ENCODE measurements at places on chromosomes 1 and 21. TPM values are rescaled to one million over a fixed set of nuclear protein-coding genes. Genes with fewer than 3 reads are reported as not detected.

The TGFB2 gene
- 59.8 TPM for polyA plus RNA-seq

The BSND gene
- polyA plus RNA-seq, result 0.03 TPM

The PLA2G2D gene
- polyA plus RNA-seq, result 0.05 TPM

The RGS13 gene
- polyA plus RNA-seq, result 0.68 TPM

The TEDDM1 gene
- polyA plus RNA-seq, result not detected

The RXRG gene
- 44.8 TPM for polyA plus RNA-seq

The ISG20L2 gene
- polyA plus RNA-seq, result 23.7 TPM

The IVL gene
- 6.0 TPM for polyA plus RNA-seq

The SYDE2 gene
- 2.8 TPM for polyA plus RNA-seq

The CRP gene
- polyA plus RNA-seq, result not detected

The SWT1 gene
- polyA plus RNA-seq, result 7.2 TPM

The IFI16 gene
- polyA plus RNA-seq, result 41.0 TPM

GRCh38 chr21:38956521-38956855 lies 150.8 kb downstream of the ETS2 start:
- no peak for DNase-seq

GRCh38 chr1:116693759-116694480 lies 26.4 kb upstream of the IGSF3 start:
- no peak for DNase-seq

- no peak for DNase-seq
Observed at GRCh38 chr1:245475961-245476516, 321.3 kb downstream of the KIF26B start.

- DNase-seq, result no peak
Observed at GRCh38 chr1:115237023-115237422, 101.0 kb downstream of the NGF start.

DNA sequence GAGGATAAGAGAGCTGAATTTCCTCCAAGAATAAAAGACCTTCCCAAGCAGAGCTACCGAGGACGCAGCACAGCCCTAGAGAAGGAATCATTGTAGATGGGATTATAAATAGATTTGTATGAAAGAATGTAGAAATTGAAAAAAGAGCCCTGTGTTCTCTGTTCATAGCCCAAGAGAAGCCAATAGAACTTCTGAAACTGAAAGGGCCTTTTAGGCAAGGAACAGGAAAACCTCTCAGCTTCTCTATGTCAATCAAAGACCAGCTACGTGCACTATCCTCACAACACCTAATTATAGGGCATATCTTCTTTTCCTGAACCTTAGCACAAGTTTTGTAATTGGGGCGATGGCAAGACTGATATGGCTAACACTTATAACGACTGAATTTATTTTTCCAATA lies 192.4 kb upstream of the RNPC3 start:
- DNase-seq, result no peak

GRCh38 chr1:217919683-217920388 lies 288.7 kb downstream of the SPATA17 start:
- peak; percentile 68 for DNase-seq

DNA sequence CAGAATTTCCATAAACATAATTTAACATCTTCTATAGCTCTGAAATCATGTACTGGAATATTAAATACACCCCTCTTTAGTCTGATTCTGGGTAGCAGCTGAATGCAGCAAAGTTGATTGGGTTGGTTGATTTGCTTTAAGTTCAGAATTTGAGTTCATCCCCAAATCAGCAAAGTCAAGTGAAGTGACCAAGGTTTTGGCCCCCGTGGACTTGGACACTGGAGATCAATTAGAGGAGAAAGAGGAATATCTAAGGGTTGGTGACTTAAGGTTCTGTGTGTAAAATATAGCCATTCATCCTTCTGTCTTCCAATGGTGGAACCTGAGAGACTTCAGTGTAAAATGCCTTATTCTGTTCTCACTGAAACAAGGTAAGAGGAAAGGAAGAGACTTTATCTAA lies at the start of gene OR2L13:
TSS of gene OR2L13 (plus strand) at position 301 of the 400 bp plus-strand sequence. CDS start 4,192 bp downstream, outside the sequence.
- no peak for DNase-seq

DNA sequence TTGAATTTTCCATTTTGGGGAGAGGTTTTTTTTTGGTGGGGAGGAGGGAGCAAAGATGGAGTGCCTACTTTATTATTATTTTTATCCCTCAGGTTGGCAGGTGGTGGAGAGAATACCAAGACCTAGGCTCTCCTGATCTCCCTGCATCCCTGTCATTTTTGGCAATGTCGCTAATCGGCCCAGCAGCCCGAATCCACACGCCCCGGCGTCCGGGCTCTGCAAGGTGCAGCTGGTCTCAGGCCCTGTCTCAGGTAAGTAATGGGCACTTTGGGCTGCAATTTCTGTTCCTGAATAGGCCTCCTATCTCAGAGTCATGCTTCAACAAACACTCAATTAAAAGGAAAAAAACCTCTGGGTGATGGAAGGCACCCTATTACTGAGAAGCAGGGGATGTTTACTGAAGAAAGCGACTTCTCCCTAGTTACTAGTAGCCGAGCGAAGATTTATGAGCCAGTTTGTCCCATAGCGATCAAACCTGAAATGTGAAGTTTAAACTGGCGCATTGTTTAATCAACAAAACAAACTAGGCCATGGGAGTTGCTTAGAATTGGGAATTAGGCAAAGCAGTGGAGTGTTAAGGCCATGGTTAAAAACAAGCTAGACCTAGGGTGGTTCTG lies 137.8 kb downstream of the RWDD3 start:
- no peak for DNase-seq

GRCh38 chr1:184621260-184621659 lies 133.4 kb downstream of the EDEM3 start:
- peak; percentile 96 for DNase-seq

- DNase-seq, result no peak
Observed at GRCh38 chr21:15084668-15085067, 19.9 kb upstream of the NRIP1 start.

DNA sequence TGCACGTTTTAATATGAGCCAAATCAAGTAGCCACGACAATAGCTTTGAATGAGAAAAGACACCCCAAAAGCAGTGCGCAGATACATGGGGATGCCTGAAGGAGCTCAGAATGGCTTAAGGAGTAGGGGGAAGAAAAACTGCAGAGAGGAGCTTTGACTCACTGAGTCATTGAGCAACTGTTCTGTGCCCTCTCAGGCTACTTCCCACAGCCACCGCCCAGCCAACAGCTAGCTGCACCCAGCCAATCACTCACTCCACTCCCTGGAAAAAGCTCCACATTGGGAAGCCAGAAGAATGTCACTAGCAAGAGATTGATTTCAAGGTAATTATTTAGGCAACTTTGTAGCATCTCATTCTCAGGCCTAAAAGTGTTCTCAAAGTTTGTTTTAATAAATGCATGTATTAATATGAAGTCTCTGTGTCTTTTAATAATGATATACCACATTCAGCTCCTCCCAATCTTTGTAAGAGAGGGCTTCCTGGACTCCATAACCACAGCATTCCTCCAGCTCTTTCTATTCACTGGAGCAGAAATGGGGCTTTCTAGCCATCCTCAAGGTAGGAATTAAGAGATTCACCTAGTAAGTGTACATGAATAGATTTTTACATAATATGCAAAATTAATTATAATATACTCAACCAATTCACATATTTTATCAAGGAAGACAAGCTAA lies 16.8 kb downstream of the DUSP10 start:
- no peak for DNase-seq

DNA sequence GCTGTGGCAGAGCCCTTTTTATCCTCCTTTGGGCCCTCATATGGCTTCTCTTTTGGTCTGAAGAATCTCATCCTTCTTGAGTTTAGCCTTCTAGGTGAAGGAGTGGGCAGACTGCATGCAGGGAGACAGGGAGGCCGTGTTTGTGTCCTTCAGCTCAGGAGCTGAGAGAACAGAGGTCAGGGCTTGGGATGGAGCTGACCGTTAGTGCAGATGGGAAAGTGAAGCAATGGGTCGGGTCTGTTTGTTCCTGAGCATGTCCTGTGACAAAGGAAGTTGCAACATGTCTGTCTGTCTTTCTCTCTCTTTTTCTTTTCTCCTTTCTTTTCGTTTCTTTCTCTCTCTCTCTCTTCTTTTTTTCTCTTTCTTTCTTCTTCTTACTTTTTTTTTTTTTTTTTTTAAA lies 14.9 kb downstream of the MAPKAPK2 start:
- no peak for DNase-seq

- DNase-seq, result no peak
Observed at GRCh38 chr1:17770983-17771382, 15.8 kb downstream of the ACTL8 start.

- peak; percentile 82 for DNase-seq
Observed at GRCh38 chr1:24688621-24689195, 45.6 kb downstream of the SRRM1 start.

DNA sequence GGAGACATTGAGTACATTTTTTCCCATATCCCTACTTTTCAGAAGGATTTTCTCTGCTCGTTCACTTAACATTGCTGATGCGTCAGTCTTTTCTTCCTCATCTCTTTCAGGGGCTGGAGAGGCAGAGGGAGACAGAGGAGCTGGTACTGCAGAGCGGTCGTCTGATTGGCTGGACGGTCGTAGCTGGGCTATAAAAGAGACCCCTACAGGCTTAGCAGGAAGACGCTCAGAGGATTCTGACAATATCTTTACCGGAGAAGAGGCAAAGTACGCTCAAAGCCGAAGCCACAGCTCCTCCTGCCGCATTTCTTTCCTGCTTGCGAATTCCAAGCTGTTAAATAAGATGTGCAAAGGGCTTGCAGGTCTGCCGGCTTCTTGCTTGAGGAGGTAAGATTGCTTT lies at the start of gene RGS4:
TSS of gene RGS4 (plus strand) at position 220 of the 400 bp plus-strand sequence. CDS start at position 344, 124 bp downstream.
- DNase-seq, result peak; percentile 83

DNA sequence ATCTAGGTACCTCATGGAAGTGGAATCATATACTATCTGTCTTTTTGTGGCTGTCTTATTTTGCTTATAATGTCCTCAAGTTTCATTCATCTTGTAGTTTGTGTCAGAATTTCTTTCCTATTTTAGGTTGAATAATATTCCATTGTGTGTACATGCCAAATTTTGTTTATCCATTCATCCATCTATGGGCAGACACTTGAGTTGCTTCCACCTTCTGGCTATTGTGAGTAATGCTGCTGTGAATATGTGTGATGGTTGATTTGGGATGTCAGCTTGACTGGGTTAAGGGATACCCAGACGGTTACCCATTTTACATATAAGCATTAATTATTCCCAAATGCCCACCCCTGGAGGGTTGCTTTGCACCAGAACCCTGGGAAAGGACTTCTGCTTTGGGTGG lies 477.5 kb downstream of the PTPRU start:
- DNase-seq, result no peak

GRCh38 chr1:46811053-46811452 lies 12.2 kb downstream of the CYP4B1 start:
- no peak for DNase-seq

- DNase-seq, result peak; percentile 12
Observed at GRCh38 chr1:17207966-17208418, 3.1 kb downstream of the PADI1 start.

- no peak for DNase-seq
Observed at GRCh38 chr1:112935461-112936111, 20.4 kb downstream of the SLC16A1 start.

- no peak for DNase-seq
Observed at GRCh38 chr1:111504097-111504496, 664 bp upstream of the ADORA3 start.

GRCh38 chr1:42379794-42380585 lies 602 bp upstream of the RIMKLA start:
- peak; percentile 31 for DNase-seq

DNA sequence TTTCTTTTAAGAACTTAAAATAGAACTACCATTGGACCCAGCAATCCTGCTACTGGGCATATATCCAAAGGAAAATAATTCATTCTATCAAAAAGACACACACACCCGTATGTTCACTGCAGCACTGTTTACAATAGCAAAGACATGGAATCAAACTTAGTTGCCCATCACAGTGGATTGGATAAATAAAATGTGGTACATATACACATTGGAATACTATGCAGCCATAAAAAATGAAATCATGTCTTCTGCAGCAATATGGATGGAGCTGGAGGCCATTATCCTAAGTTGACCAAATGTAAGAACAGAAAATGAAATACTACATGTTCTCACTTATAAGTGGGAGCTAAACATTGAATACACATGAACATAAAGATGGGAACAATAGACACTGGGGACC lies 585.3 kb upstream of the USP24 start:
- no peak for DNase-seq

GRCh38 chr1:24737368-24738117 lies 7.7 kb upstream of the CLIC4 start:
- no peak for DNase-seq
